ENCODE measurements at places on chromosomes 6 and 20.
A peak's percentile ranks its signal among the peaks of the same experiment; 100 is the strongest.

DNA sequence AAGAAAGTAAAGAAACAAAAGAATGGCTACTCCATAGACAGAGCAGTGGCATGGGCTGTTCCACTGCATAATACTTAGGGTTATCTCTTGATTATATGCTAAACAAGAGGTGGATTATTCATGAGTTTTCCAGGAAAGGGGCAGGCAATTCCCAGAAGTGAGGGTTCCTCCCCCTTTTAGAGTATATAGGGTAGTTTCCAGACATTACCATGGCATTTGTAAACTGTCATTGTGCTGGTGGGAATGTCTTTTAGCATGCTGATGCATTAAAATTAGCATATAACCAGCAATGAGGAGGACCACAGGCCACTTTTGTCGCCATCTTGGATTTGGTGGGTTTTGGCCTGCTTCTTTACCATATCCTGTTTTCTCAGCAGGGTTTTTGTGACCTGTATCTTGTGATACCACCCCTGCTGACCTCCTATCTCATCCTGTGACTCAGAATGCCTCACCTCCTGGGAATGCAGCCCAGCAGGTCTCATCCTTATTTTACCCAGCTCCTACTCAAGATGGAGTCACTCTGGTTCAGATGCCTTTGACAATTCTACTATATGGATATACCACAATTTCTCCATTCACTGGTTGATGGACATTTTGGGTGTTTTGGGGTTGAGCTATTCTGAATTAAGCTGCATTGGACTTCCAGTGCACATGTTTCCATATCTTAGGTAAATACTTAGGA lies 280.6 kb downstream of the FARS2 start:
- DNase-seq = peak; percentile 15

DNA sequence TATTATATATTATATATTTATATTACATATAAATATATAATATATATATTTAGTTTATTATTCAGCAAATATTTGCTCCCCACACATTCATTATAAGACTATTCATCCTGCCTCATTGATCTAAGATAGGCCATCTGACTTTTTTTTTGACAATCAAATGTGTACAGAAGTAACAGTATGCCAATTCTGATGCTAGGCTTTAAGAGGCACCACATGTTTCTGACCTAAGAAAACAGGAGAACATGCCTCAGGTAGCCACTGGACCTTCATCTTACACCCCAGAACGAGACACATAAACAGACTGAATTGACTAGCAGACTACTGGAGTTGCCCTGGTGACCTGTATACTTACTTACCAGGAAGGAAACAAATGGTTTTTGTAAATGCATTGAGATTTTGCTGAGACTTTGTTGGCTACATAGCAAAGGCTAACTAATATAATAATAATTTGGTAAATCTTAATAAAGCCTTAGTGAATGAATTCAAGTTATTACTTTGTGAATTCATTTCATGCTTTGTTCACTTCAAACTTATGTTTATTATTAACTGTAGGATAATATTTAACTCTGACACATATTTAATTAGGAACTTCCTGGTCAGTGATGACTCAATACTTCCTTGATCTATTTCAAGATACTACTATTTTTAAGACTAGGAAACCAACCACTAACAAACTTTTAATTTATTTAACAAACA lies 13.4 kb upstream of the MYO6 start:
- no peak for DNase-seq

- DNase-seq = no peak
Measured at GRCh38 chr6:43634702-43635303, 837 bp upstream of the MAD2L1BP start.

GRCh38 chr6:110329348-110329713 lies 28.8 kb downstream of the METTL24 start:
- no peak for DNase-seq

DNA sequence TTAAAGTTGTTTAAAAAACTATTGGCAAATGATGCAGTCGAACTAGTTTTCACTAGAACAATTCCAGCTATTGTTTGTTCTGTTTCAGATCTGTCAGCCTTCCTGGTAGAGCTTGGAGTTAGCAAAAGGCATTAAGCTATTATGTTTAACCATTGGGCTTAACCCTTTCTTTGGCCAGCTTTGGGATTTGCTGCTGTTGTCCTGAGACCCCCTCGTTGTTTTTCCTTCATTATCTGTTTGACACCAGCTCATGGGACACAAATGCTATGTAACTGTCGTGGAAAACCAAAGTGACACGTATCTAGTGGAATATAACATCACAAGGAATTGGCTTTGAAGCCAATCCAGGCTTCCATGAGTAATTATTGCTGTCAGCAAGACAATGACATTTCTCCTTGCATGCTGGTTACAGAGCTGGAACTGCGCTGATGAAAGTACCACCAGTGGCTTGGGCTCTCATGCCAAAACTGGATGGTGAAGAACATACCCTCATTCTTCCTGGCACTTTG lies 96.0 kb downstream of the EYA2 start:
- DNase-seq = no peak

DNA sequence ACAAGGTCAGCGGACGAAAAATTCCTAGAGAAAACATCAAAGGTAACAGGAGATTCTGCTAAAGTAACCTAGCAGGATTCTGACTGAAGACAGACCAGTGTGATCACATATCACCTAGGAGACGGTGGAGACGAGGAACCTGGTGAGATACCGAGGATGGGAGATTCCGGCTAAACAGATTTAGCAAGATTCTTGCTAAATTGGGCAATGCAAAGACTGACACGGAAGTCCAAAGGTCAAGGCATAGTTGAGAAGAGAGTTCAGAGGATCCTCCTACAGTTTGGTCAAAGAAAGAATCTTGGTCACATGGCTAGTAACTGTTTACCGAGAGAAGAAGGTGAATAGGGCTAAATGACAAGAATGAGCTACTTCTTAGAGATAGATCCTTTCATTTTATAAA lies 61.1 kb downstream of the TMEM170B start:
- no peak for DNase-seq

GRCh38 chr6:34657307-34657978 lies 39.1 kb downstream of the ILRUN start:
- no peak for DNase-seq

- DNase-seq = no peak
Measured at GRCh38 chr6:111207141-111207858, 120.0 kb downstream of the SLC16A10 start.

DNA sequence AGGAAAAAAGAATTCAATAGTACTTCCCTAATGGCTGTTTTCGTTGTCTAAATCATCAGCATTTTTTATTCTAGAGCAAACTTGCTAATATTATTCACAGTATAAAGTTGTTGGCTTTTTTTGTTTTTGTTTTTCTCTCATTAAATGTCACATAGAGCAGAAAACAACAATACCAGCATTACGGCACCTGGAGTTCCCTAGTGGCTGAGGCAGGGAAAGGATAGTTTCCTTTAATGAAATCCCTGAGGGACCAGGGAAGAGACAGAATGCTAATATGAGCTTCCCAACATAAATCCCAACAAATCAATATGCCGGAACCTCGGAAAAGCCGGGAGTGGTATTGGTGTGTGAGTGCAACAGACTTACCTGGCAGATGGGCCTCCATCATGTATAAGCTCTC lies 235.2 kb upstream of the ASCC3 start:
- DNase-seq = no peak

DNA sequence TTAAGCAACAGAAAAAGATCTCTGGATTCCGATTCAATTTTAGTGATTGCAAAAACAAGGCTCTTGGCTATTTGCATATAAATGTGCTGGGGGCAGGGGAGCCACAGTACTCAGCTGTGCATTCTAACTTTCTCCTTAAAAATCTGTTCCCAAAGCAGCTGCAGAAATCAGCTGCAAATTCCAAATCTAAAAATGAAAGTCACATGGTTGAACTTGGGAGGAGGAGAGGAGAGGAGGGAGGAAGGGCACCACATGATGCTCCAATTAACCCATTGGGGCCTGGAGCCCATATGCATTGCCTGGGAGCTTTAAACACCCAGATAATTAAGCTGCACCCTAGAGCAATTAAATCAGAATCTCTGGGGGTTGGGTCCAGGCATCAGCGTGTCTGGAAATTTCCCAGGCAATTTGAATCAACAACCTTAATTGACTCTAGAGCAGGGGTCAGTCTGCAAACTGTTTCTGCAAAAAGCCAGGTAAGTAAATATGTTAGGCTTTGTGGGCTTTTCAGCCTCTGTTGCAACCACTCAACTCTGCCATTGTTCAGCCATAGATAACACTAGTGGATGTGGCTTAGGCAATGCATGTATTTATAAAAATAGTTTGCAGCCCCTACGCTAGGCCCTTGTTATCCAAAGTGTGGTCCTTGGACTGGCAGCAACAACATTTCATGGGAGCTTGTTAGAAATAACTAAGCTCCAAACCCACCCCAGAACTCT lies 508.1 kb downstream of the KIF16B start:
- DNase-seq = no peak

DNA sequence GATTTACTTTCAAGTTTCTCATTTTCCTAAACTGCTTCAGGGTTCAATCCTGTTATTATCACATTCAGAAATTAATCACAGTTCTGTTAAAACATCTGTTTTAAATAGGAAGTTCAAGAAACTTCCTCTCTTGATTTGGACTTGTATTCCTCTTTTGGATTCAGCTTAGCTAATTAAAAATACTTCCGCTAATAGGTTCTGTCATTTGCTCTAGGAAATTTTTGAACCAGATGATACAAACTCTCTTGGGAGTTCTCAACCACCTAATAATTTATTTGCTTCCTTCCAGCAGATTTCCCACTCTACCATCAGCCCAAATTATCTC lies 15.9 kb upstream of the TMEM30A start:
- no peak for DNase-seq

GRCh38 chr6:94683409-94683808 lies 893.9 kb upstream of the MANEA start:
- no peak for DNase-seq

DNA sequence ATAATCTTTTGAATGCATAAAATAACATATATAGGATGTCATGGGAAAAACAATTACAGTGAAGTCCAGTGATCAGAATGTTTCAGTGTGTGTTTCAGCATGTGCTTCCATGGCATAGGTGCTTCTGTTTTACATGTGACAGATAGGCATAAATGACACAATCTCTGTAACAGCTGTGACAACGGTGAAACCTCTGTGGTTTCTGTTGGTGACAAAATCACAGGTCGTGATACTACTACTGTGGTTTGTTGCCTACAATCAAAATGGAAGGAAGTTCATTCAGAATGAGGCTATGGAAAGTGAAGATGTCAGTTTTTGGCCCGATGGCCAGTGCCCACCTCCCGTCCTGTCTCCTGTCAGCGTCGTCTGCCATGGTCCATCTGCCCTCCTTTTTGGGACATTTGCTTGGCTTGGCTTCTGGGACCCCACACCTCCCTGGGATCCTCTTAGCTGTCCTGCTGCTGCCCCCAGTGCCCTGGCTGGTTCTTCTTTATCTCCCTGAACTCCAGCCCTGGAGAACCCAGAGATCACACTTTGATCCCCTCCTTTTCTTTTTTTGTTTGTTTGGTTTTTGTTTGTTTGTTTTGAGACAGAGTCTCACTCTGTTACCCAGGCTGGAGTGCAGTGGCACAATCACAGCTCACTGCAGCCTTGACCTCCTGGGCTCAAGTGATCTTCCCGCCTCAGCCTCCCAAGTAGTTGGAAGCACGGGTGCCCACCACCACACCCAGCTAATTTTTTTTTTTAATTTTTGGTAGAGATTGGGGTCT lies 79.3 kb upstream of the NAA20 start:
- no peak for DNase-seq

- no peak for DNase-seq
Measured at GRCh38 chr20:35595456-35595855, 20.2 kb upstream of the SPAG4 start.

GRCh38 chr6:36605560-36606391 lies 11.6 kb downstream of the SRSF3 start:
- no peak for DNase-seq

- DNase-seq = no peak
Measured at GRCh38 chr6:138882369-138883017, 86.6 kb downstream of the ECT2L start.

- DNase-seq = peak; percentile 77
Measured at GRCh38 chr6:28474441-28475219, 31.3 kb upstream of the ZSCAN23 start.

- DNase-seq = no peak
Measured at GRCh38 chr20:3092611-3093379, 8.3 kb upstream of the AVP start.

DNA sequence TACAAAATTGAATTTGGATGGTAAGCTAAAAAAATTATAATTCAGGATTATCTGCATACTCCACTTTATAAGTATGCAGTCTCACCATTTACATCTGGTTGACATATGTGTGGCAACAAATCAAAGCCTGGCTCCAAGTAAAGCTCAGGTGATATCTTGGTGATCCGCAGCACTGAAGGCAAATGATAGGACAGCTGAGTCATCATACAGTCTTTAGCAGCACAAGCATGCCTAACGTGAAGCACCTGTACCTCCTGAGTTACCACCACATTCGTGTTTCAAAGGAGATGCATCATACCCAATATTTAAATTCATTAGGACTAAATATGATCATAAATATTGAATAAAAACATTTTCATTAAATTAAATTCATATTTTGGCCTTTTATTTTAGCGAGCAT lies 11.8 kb upstream of the STX11 start:
- DNase-seq = no peak

GRCh38 chr20:36197271-36197670 lies 39.0 kb upstream of the AAR2 start:
- no peak for DNase-seq

GRCh38 chr6:54403096-54403495 lies 94.9 kb downstream of the TINAG start:
- DNase-seq = no peak

DNA sequence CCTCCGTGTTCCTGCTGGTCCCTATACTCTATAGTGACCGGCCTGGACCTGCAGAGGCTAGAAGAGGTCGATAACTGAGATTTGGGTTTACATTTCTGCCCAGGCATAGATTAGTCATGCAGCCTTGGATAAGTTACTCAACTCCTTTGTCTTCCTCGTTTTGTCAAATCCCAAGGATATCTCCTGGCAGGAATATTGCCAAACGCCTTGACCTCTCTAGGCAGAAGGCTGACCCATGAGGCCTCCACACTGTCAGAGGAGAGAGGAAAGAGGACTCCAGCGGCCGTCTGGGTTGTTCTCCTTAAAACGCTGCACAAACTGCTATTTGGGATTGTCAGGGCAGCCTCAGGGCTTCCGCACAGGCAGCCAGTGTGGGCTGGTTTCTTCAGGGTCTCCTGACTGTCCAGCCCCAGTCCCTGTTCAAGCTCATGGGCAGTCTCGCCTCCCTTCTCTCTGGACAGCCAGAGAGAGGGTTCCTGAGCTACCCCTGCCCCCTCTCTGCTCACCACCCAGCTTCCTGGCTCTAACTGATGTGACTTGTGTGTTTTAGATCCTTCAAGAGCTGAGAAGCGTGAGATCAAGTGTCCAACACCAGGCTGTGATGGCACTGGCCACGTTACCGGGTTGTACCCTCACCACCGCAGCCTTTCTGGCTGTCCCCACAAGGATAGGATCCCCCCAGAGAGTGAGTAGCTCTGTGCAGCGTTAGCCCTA lies 44.7 kb upstream of the PCMTD2 start:
- DNase-seq = no peak
